ENCODE measurements at places on chromosomes 12 and 14.

- no peak overlapping the region for H3K4me3 ChIP-seq
- no peak for DNase-seq
- peaks cover 30% of the 10 kb centered on the region for H3K36me3 ChIP-seq
- peak overlapping the region; percentile 11 for H3K27ac ChIP-seq
- H3K27me3 ChIP-seq: no peaks in the 10 kb centered on the region
These were observed 54.1 kb downstream of the CEP83 start for GRCh38 chr12:94405413-94406116.

DNA sequence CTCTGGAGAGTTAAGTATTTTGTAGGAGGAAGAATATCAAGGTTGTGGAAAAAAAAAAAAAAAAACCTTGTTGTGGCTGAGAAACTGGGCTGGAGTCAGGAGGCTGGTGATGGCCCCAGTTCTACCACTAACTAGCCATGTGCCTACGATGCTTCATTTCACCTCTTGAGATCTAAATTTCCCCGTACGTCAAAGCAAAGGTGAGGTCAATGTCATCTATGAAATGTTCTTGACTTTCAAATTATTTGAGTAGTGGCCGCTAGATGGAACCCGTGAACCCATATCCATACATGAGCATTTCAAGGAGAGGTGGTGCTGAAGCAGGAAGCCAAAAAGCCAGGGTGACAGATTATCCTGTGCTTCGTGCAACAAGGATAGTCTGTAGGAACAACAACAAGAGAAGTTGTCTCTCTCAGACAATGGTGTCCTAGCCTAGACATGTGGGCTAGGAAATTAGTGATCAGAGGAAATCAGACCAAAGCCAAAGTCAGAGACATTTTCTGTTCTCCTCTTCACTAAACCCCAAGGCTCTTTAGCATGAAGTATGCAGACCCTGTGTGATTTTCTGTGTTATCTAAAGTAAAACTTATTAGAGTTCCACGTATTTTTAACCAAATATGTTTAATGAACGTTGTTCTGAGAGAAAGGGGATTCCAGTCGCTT lies 95.5 kb upstream of the ETV6 start:
- no peaks in the 10 kb centered on the region for H3K36me3 ChIP-seq
- no peaks in the 10 kb centered on the region for H3K27me3 ChIP-seq
- DNase-seq: peak; percentile 53
- H3K27ac ChIP-seq: no peak overlapping the region
- no peak overlapping the region for H3K4me3 ChIP-seq

GRCh38 chr12:56046027-56046780 lies 4.5 kb downstream of the RPS26 start:
- no peak for DNase-seq
- H3K4me1 ChIP-seq: peaks cover 41% of the 10 kb centered on the region
- H3K27ac ChIP-seq: peak overlapping the region; percentile 100
- peaks cover 42% of the 10 kb centered on the region for H3K36me3 ChIP-seq

GRCh38 chr14:54651649-54652048 lies 84.7 kb downstream of the SAMD4A start:
- peaks cover 21% of the 10 kb centered on the region for H3K27me3 ChIP-seq
- peaks cover 2% of the 10 kb centered on the region for H3K4me1 ChIP-seq
- H3K4me3 ChIP-seq: no peak overlapping the region
- H3K36me3 ChIP-seq: no peaks in the 10 kb centered on the region
- no peak for DNase-seq
- no peak overlapping the region for H3K27ac ChIP-seq

GRCh38 chr12:75786070-75786469 lies 245.5 kb downstream of the PHLDA1 start:
- no peaks in the 10 kb centered on the region for H3K36me3 ChIP-seq
- H3K4me3 ChIP-seq: no peak overlapping the region
- H3K27ac ChIP-seq: no peak overlapping the region
- no peak for DNase-seq

All from activated naive CD8-positive, alpha-beta T cell treated with anti-CD3 and anti-CD28 coated beads, Interleukin-2, amount 50 U/mL, for 24 hours (primary cell).